ENCODE measurements at places on chromosomes 7 and 10.
A peak's percentile ranks its signal among the peaks of the same experiment; 100 is the strongest.

- peak; percentile 68 for DNase-seq
These were observed 57.1 kb upstream of the KMT2E start for GRCh38 chr7:104956753-104957450.

- DNase-seq = no peak
These were observed 1.1 kb downstream of the WASL start for GRCh38 chr7:123747620-123748141.

- no peak for DNase-seq
These were observed 67.5 kb downstream of the NT5C2 start for GRCh38 chr10:103125323-103126267.

GRCh38 chr7:132261327-132262159 is 314.7 kb downstream of the PLXNA4 start:
- DNase-seq = no peak

DNA sequence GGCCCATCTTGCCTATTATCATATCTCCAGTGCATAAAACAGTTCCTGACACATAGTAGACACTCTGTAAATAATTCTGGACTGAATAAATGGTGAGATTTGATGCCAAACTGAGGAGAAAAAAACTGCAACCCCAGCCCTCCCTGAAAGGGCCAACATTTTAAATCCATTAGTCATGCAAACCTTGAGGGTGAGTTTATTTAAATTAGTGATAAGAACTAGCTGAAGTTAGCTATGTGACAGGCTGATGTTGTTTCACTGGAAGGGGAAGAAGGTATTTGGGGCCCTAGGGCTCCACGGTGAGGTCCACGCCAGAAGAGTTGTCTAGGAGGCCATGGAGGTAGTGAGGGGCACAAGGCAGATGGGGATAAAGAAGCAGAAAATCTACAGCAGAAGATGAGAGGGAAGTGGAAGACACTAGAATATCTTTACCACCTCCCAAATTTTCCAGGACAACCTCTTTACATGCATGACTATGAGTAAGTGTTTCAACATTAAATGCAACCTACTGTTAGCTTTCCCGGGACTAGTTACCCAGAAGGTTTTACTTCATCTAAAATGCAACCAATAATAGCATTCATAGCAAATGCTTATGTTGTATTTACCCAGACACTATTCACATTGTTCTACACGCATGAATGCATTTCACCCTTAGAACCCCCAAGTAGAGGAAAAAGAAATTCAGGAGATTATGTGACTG is 183.2 kb upstream of the LYZL1 start:
- DNase-seq = no peak

DNA sequence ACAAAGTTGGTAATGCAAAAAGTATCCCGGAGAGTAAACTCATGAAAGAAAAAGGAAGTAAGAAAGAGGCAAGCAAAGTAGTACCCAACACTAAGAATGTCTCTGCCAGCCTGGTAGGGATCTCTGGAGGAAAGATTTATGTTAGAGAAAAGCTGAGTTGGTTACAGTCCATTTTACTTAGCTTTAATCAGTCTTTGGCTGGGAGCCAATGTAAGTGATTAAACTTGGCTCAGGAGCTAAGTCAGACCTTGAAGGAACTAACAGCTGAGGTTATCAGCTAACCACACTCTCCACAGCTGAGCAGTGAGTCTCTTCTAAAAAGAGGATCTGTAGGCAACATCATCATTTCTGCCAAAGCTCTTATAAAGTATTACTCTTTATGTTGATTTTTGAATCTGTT is 148.0 kb downstream of the ANKRD7 start:
- peak; percentile 21 for DNase-seq

DNA sequence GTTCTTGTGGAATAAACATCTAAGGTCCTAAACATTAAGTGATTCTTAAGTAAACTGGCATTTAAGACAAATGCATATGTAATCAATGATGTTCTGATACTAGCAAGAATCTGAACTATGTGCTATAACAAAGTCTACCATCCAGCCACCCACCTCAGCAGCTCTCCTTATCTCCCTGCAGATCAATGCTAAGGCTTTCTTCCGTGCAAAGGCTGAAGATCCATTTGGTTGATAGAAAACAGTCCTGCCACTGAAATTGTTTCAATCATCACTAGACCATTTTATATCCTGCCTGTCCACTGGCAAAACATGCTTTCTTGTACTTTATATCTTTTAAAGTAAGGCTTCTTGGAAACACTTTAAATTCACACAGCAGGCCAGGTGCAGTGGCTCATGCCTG is 6.3 kb upstream of the SMKR1 start:
- no peak for DNase-seq

DNA sequence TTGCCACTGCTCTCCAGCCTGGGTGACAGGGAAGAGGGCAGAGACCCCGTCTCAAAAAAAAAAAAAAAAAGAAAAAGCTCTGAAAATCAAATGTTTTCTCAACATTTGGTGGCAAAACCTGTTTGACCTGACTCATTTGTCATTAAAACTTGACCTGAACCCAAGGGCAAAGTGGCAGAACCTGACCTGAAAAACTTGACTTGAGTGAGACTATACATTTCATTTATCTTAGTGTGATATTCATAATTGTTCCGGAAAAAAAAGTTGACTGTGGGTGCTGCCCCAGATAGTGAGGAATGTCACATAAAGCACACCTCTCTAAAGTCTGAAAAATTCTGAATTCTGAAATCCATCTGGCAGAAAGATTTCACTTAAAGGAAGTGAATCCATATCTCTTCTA is 2.3 kb upstream of the TAX1BP1 start:
- DNase-seq = no peak

- no peak for DNase-seq
These were observed 42.3 kb upstream of the KLF6 start for GRCh38 chr10:3827266-3827665.

DNA sequence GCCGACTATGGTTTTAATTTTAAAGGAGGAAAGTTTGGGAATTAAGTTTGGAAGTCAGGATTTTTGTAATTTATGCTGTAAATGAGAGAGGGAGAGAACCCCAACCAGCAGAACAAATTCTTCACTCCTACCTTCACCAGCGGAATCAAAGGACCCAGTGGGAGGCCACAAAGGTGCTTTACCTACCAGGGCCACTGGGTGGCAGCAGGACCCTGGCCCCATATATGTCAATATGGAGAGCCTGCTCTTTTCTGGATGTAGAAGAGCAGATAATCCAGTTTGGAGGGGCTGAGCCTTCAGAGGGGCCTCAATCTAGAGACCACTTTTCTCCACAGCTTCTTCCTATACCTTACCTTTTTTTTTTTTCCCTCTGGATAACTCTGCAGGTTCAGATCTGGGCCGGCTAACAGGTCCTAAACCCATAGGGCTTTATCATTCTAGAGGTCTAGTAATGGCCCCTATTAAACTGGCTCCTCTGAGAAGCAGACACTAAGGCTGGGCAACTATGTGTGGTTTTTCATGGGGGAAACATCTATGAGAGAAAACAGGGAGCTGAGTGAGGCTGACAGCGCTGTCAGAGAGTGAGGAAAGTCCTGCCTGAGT is 8.5 kb upstream of the SCD start:
- peak; percentile 84 for DNase-seq

- DNase-seq = peak; percentile 61
These were observed 340.2 kb upstream of the CELF2 start for GRCh38 chr10:10677479-10677878.

DNA sequence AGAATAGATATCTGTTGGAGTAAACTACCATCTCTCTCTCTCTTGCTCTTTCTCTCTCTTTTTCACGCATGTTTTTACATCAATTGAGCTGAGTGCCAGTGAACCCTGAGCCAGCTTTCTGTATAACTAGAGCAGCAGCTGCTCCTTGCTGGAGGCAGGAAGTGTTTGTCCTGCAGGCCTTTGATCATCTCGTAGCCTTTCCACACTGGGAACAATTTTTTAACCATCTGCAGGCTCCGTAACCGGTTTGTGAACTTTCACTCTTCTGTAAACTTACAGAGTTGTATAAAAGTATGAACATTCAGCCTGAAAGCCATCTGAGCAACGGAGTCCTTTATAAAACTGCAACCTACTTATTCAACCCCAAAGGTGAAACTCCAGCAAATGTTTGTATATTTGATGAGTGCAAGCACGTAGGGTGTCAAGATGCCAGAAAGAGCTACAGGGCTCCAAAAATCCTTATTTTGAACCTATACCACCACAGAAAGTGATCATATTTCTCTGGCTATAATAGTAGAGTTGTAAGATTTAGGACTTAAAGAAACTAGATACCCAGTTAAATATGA is 162.8 kb upstream of the NFE2L3 start:
- DNase-seq = no peak

GRCh38 chr7:138556771-138557484 is 96.9 kb downstream of the TRIM24 start:
- no peak for DNase-seq

GRCh38 chr10:110533149-110533548 is 34.3 kb upstream of the SMC3 start:
- DNase-seq = no peak

GRCh38 chr10:25125201-25125611 is 49.6 kb upstream of the GPR158 start:
- DNase-seq = no peak

GRCh38 chr7:50552139-50552538 is 13.1 kb downstream of the DDC start:
- no peak for DNase-seq
